Aorta (tissue), 5 donors: ENCODE measurements at places on chromosomes 6 and 20.

- no peak for DNase-seq
Measured at GRCh38 chr20:40532103-40532502, 156.9 kb downstream of the MAFB start.

DNA sequence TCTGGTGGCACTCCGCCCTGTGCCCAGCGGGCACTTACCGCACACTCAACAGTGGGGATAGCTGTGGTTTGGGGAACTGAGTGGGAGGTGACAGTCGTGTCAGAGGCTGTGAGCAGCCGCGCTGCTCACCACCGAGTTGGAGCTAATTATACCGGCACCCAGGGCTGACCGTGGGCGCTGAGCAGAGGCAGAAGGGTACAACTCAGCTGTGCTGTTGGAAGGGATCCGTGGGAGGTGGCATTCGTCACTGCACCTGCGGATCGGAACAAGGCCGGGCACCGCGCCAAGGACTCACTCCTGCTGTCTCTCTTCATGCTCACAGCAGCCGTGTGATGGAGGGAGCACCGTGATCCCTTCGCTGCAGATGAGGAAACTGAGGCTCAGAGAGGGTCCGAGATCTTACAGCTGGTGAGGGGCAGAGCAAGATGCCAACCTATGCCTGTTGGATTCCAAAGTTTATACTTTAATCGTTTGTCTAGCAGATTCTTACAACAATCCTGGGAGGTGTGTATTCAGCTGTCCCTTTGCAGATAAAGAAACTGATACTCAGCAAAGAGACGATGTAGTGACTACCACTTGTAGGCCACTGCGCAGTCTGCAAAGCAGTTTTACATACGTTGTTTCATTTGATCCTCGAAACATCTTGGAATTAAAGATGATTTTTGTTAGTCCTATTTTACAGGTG, 713 bp upstream of the ELMO2 start:
- DNase-seq: peak; percentile 87

- no peak for DNase-seq
Measured at GRCh38 chr6:88050140-88050818, 2.6 kb downstream of the SPACA1 start.

DNA sequence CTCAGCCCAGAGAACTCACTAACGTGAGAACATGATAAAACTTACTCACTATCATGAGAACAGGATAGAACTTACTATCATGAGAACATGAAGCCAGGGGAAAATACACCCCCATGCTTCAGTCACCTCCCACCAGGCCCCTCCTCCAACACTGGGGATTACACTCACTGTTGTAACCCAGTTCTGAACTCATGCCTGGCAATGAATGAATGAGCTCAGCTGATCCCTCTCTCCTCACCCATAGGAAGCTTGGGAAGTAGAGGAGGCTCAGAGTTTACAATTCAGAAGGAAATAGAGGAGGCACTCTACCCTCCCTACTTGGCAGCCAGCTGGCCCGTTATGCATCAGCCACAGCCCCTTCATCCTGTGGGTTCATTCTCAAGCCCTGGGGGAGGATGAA, 102.5 kb downstream of the EYA2 start:
- no peak for DNase-seq

DNA sequence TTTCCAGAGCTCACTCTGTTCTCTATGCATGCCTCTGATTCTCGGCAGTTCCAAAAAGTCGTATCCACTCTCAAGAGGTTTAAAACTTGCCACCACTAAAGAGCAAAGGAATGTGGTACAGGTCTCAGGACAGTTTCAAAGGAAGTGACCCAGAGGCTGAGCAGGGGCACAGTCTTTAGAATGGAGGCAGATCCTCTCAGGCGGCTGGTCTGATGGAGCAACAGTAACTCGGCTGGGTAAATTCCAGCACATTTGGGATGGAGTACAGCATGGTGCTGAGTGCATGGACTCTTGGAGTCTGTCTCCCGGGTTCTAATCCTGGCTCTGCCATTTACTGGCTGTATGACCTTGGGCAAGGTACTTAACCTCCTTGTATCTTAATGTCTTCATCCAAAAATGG, 88.1 kb upstream of the BACH2 start:
- no peak for DNase-seq

- peak; percentile 64 for DNase-seq
Measured at GRCh38 chr20:63096681-63097335, 90.0 kb upstream of the BHLHE23 start.

GRCh38 chr6:20441921-20442320, 40.2 kb downstream of the E2F3 start:
- no peak for DNase-seq

GRCh38 chr20:18672834-18673233, 85.0 kb downstream of the DTD1 start:
- no peak for DNase-seq

- no peak for DNase-seq
Measured at GRCh38 chr6:124490122-124490521, 472.1 kb upstream of the RNF217 start.

- DNase-seq: no peak
Measured at GRCh38 chr20:34675993-34676641, 775 bp downstream of the PIGU start.

GRCh38 chr20:25039697-25040437, 18.1 kb downstream of the ACSS1 start:
- DNase-seq: peak; percentile 92

DNA sequence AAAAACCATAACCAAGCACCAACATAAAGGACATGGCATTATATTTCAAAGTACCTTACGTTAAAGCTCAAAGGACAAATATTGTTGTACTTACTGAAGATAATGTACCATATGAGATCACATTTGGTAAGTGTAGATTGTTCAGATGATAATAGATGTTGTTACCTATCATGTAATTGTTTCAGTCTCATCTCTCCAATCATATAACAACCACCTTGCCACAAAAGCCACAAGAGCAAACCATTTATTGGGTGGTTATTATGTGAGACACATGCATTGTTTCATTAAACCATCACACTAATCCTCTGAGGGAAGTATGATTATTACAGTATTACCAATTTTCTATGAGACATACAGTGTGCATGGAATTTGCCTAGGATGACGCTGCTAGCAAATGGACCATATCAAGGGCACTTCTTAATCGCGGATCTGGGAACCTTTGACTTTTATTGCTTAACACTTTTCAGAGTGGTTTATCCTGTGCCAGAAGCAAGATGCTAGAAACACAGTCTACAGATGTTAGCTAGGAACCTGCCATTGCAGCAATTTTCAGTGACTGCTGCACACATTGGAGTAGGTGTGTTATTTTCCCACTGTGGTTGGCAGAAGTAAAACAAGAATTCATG, 149.8 kb upstream of the AKIRIN2 start:
- no peak for DNase-seq

DNA sequence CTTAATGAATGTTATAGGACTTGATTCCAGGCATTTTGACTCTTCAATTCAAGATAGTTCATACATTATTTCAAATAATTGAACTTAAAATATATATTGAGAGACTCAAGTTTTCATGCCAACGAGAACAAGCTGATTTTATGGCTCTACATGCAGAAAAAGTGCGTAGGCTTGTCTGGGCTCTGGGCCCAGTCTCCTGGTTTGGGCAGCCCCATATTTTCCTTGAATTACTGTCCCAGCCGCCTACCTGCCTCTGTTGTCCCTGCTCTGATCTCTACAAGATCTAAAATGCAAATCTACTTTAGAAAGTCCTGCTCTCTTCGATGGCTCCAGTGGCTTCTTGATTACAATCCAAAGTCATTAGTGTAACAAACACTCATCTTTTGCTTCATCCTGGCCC, 537.4 kb upstream of the CHD6 start:
- no peak for DNase-seq

- no peak for DNase-seq
Measured at GRCh38 chr6:157253699-157254098, 69.6 kb downstream of the TMEM242 start.

DNA sequence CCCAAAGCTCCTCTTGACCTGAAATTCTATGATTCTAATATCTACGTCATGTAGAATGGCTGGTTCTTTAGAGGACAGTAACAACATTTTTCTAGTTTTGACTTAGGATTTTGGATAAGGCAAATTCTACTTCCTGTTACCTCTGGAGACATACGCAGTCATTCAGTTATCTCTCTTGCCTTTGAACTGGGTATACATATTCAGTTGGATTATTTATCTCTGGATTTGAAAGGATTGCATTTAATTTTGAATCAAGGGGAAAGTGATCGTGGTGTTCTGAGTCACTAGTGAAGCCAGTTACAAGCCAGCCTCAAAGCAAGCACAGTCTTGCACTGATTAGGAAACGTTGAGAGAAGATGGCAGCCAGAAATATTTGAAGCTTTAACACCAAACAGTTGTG, 35.3 kb upstream of the BCAS1 start:
- no peak for DNase-seq

GRCh38 chr20:23433628-23434027, 5.9 kb upstream of the CSTL1 start:
- DNase-seq: no peak

DNA sequence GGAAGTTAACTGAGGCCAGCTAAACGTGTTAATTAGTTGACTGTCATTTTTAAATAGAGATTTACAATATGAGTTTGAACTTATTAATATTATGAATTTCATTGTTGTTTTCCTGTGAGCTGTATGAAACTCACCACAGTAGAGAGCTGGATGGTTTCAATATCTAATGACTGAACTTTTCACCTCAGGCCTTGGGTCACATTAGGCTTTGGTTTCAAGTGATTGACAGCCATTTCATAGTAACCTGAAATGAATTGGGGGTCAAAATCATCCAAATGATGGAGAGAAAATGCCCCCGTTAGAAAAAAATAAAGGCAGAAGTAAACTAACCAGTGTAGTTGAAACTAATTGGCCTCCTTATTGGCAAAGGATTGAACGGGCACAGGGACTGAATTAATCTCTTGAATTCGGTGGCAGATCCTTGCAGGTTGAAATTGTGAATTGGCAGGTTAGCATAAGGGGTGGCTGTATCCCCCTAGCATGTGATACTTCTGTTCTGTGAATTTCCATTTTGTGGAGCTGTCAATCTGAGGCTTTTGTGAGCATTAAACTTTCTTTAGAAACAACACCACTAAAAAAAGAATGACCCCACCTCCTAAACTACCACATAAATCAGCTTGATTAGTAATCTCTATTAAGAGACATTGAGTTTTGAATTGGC, 155.1 kb upstream of the MMS22L start:
- DNase-seq: no peak

- DNase-seq: no peak
Measured at GRCh38 chr6:11404081-11404480, 133.5 kb upstream of the TMEM170B start.

DNA sequence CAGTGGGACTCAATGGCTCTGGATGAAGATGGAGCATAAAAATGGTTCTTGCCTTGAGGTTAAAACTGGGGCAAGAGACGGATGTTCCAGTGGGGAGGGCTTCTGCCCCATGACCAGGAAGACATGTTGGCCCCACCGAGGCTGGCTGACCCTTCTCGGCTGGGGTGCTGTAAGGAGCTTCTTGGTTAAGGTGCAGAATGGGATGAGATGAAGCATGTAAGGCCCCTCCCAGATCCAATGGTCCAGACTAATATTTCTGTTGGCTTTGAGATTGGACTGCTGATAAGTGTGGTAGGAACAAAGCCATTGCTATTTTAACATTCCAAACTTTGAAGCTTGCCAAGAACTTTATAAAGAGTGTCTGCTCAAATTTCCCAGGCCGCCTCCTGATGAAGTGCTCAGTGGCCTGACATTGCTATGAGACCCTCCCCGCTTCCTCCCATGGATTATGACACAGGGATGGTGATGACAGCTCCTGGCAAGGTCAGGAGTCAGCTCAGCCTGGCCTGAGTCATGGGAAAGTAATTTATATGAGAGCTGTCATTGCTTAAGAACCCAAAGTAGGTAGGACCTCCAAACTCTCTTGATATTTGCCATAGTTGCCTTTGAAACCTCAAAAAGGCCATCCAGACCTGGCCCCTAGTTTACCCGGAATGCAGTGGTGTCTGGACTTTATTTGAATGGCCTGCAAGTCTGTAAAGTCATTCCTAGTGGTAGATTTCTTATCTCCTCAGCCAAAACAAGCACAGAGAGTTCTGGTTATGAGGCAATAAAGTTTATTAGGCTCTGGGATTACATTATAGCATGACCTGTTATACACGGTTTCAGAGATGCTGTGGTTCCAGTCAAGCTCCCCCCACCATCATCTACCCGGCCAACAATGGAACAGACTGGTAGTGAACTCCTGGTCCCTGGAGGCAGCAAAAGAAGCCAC, 55.2 kb downstream of the TGM2 start:
- peak; percentile 91 for DNase-seq

DNA sequence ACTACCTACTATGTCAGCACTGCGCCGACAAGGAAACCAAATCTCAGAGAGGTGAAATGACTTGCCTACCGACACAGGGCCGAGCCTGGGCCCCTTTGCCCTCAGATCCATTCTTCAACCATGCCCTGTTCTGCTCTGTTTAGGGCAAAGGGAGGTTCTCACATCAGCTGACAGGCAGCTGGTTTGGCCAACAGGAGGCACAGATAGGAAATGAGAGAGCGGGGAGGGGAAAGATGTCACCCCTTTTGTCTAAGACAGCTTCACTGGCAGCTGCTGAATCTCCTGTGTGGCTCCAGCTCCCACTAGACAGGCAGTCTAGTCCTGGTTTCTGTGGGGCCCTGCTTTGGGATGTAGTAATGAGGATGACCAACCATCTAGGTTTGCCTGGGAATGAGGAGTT, 158.7 kb downstream of the TMEM200A start:
- no peak for DNase-seq

DNA sequence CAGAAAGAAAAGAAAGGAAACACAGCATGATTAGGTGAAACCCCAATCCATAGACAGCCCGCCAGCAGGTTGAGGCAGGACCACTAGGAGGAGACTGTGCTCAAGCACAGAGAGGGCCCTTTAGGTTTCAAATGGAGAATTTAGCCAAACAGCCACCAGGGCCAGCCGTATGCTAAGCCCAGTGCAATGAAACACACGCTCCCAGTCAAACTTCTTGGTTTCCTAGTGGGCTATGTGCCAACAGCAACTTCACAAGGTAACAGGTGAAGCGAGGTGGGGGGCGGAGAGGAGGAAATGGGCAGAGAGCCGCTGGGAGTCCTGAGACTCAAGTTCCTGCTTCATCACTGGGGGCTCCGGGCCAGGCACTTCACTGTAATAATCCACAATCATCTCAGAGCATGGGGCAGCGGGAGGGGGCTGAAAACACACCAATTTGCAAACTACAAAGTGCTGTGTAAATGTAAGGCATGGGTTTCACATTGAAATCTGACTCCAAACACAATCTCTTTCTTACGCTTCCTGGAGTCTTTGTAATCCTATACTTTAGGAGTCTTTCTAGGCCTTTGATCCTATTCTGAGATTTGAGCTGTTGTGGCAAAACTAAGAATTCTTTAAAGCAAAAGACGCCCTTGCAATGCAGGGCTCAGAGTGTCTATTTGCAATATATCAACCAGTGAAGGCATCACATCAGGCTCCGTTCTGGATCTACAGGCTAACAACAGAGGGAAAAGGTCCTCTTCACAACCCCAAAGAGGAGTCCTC, 117.3 kb downstream of the OPRM1 start:
- DNase-seq: peak; percentile 61

- no peak for DNase-seq
Measured at GRCh38 chr6:139649128-139649527, 274.7 kb upstream of the CITED2 start.

DNA sequence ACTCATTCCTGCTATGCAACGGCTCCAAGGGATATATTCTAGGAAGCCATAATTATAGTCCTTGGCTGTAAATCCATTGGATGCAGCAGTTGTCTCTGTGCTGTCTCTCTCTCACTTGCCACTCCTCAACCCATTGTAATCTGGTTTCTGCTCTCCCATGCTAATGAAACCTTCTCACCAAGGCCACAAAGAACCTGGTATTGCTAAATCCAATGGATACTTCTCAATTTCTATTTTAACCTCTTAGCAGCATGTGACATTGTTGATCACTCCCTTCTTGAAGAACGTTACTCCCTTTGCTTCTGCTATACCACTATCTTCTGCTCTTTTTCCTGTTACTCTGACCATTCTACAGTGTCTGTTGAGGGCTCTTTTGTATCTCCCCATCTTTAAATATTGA, 39.8 kb upstream of the GCLC start:
- no peak for DNase-seq
